ENCODE measurements at places on chromosomes 5 and 9. TPM values are rescaled to one million over a fixed set of nuclear protein-coding genes. Genes with fewer than 3 reads are reported as not detected.

GRCh38 chr5:171437286-171437821 lies 17.9 kb downstream of the FGF18 start:
- no peak for DNase-seq

GRCh38 chr9:82480921-82481320 lies 492.3 kb downstream of the SPATA31D1 start:
- no peak for DNase-seq

DNA sequence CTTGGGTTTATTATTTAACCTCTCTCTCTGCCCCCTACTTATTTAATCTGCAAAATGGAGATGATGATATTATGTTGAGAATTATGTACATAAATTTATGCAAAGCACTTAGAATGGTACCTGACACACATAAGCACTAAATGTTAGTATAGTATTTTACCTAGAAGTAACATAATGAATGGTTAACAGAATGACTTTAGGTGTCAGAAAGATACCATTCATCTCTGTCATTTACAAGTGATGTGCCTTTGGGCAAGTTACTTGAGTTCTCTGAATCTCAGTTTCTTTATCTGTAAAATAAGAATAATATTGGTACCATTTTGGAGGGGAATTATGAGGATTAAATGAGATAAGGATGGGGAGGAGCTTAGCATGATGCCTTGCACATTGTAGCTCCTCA lies 159.4 kb downstream of the PPP2R2B start:
- DNase-seq, result no peak

The FCHO2 gene
- total RNA-seq, result 23.0 TPM

DNA sequence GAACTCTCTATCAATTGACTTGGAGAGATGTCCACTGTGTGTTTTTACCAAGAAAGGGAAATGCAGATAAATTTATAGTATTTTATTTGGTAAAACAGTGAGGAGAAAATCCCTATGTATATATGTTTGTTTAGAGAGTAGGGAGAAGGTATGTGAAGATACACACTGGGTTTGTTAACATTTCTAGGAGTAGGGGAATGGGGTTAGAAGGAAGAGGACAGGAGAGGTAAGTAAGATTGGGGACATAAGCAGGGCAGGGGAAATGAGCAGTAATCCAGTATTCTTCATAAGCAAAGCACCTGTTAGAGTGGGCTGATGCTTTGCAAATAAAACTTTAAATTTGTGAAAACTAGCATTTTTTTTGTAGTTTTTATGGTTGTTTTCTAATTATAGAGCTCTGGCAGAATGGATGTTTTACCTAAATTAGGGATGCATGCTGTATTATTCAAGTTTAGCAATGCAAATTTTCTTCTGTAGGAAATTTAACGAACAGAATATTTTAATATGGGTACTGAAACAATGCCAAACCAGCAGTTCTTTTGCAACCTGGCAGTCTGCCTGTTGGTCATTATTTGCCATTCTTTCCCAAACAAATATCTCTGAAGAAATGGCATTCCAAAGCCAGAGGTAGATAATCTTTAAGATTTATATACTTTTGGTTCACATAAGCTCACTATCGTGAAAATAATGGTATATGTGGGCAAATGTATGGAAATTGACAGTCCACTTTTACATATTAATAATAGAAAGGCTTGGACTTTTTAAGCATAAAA lies 19.4 kb upstream of the DCP2 start:
- DNase-seq, result no peak

GRCh38 chr5:103472830-103473229 lies 89.8 kb downstream of the NUDT12 start:
- DNase-seq, result no peak

The PCDHA13 gene
- total RNA-seq, result not detected

DNA sequence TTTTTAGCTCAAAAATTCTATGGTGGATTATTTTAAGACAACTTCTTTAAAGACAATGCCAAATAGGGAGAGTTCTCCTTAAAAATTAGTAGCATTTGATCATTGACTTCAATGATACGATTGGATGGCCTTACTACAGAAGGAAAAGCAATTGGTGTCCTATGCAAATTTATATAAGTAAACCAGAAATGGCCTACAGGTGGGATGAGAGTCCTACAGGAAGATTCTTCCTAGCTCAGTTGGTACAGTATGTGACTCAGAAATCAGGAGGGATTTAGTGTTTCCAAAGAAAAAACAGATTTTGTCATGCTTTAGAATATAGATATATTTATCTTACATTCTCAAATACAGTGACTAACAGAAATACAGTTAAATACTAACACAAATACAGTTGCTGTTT lies 6.5 kb downstream of the ANKRA2 start:
- no peak for DNase-seq

The OTP gene
- not detected for total RNA-seq

DNA sequence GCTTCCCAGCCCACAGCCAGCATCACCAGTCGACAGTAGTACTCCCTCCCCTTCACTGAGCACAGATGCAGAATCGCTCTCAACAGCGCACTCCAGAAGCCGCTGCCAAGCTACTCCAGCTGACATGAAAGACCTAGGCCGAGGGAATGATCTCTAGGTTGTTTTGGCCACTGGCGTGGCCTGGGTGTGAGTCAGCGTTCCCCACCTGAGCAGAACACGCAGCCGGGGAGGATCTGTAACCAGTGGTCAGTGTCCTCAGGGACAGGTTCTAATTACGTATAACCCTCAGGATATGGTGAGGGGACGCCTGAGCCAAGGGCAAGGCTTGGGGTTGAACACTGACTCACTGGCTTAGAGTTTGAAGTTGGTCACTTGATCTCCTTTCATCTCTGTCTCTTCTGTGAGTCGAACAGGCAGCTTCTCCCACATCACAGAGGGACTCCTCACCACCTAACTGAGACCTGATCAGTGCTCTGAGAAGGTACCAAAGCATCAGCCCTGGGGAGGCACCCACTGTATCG lies 76.9 kb upstream of the IL17B start:
- peak; percentile 79 for DNase-seq

The PRRT1B gene
- total RNA-seq, result not detected

GRCh38 chr5:7363067-7363677 lies 32.8 kb upstream of the ADCY2 start:
- no peak for DNase-seq

DNA sequence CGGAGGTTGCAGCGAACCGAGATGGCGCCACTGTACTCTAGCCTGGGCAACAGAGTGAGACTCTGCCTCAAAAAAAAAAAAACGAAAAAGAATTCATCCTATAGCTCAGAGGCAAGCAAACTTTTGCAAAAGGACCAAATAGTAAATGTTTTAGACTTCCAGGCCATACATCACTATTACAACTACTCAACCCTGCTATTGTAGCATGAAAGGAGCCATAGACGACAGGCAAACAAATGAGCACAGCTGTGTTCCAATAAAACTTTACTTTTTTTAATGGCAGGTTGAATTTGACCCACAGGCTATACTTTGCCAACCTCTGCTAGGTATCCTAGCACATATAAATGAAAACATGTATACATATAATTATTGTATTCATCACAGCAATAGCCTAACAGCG lies 58.9 kb upstream of the SLC30A5 start:
- DNase-seq, result no peak

GRCh38 chr5:14744296-14745187 lies 80.0 kb downstream of the OTULIN start:
- DNase-seq, result peak; percentile 64

DNA sequence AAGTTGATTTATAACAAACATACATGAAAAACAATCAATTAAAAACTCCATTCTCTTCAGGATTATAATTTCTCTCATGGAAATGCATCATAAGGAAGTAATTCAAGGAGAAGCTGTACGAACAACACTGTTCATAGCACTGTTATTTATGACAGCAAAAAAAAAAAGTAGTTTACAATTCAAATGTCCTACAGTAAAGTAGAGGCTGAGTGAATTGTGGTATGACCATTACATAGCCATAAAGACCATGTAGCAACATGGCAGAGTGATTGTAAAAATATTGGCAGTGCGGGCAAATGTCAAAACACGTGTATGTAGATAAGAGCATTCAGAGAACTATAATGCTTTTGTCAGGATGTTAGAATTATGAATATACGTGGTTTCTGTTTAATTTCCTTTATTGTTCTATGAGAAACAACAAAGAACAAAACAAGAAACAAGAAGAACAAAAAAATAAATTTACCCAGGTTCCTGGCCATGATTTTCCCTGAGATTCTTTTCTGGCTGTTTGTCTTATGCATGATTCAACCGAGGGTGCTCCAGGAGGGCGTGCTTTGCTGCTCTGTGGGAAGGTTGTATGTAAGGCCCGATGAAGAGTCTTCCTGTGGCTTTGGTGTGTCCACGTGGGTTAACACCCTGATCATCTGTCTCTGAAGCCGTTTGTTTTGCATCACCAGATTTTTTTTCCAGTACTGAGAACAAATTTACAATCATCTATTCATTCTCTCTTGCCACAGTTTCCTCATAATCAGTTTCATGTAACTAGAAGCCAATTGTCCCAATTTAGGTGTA lies 28.8 kb downstream of the GCNT4 start:
- DNase-seq, result no peak

GRCh38 chr9:129525656-129526196 lies 95.2 kb downstream of the C9orf50 start:
- no peak for DNase-seq

The PHYHD1 gene
- total RNA-seq, result 30.2 TPM

DNA sequence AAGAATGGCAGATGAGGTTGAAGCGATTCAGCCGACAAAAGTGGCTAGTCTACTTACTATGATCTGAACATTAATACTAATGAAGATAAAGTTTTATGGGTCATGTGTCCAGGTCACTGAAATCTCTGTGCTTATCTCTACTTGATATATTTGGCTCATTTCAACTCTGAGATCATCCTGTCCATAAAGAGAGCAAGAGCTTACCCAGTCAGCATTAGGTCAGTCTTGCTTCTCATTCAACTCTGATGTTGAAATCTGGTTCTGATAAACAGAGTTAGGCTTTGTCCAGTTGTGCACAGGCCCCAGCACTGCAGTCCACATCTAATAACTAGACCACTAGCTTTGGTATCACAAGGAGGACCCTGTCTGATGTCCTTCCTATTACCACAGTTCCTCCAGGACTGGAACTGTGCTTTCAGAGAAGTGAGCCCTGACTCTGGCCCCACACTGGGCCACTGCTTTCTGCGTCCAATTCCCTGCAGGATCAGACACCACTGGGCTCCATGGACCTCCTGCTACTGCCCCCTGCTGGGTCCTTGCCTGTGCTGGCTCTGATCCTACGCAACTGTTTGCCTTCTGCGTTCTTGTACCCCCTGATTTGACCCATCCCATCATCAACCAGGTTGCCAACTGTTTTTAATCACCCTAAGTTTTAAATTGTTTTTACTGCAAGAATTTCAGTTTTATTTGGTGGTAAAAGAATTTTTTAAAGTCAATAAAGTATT lies 23.7 kb upstream of the FAM120A start:
- DNase-seq, result no peak

DNA sequence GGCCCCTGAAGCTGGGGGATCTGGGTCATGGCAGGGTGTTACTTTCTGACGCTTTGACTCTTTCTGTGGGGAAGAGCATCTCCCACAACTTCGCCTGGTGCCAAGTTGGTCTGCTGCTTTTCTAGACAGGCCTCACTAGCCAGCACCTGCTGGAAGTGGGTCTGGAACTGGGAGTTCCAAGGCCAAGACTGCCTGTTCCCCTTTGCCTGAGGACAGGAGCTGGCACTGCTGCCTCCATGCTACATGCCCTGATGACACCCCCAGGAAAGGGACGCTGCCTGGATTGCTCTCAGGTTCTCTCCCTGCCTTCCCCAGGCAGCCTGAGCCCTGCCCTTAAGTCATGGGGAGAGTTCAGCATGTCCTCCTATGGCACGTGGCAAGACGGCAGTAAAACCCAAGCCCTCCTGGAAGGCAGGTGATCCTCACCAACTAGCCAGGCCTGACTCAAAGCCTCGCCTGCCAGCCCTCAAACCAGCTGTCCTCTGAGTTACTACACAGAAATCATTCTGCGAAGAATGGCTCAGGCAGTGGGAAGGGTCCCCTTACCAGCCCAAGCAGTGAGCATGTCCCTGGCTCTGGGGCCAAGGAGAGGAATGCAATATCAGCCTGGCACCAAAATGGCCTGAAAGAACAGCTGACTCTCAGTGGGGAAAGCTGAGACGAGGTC lies 35.8 kb downstream of the SEC61B start:
- DNase-seq, result no peak

DNA sequence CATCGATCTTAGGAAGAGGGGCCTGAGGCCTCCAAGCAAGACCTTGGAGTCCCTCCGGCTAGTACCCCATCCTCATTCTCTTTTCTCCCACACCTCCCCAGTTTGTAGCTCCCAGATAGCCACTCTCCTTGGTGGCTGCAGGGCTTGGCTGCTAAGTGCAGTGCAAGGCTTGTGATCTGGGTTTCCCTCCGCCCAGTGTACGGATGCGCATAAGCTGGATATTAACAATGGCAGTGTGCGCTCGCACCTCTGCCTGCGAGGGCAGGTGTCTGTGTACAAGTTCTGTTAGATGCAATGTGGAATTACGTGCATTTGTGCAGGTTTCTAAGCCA lies 71.0 kb upstream of the TBCA start:
- no peak for DNase-seq

DNA sequence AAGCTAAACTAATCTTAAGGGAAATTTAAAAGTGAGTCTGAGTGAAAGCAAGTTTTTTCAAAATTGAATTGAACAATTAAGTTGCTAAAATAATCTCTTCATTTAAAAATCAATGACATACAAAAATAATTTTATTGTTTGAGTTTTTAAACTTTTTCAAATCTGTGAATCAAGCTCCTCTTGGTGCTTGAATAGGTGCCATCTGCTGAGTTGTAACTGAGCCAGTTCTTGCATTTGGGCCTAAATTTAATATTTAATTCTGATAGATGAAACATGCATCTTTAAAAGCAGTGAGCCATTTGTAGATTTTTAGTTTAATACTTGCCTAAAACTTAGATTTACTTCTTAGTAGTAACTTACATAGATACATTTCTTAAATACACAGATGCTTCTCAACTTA lies 31.8 kb downstream of the SPATA31D1 start:
- no peak for DNase-seq

DNA sequence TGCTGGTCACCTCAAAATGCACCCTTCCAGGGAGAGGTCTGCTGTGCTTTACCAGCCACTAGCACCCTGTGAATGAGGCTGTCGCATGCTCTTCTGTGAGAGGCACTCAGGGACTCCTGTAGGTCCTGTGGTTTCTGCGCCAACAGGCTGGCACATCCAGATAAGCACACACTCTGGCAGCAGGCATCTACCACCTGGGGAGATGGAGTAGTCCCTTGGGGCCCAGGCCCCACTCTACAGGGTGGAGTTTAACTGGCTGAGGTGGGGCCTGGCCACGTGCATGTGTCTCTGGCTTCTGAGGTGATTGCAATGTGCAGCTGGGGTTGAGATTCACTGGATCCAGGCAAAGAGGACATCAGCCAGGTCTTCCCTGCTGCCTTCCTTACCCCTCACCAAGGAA lies 32.3 kb downstream of the TMEM174 start:
- no peak for DNase-seq

GRCh38 chr5:150317048-150318003 lies 14.6 kb upstream of the ARSI start:
- DNase-seq, result peak; percentile 57

The GLRA1 gene
- total RNA-seq, result not detected

The PPP1R26 gene
- total RNA-seq, result 18.5 TPM

- DNase-seq, result no peak
Observed at GRCh38 chr5:76920491-76920890, 32.4 kb upstream of the CRHBP start.
